ENCODE measurements at places on chromosomes 12 and 14.

DNA sequence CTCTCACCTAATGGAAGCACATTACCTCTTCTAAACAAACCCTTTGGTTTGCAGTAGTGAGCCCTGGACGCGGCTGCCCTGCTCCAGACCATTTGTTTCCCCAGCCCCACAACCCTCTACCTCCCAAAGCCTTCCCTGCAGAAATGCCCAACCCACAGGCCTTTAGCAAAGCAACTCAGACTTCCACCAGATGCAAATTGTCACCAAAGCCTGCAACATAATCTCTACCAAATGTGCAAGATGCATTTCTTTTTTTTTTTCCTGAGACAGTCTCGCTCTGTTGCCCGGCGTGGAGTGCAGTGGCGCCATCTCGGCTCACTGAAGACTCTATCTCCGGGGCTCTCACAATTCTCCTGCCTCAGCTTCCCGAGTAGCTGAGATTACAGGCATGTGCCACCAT, 56.2 kb downstream of the VWF start:
- no peak for DNase-seq

DNA sequence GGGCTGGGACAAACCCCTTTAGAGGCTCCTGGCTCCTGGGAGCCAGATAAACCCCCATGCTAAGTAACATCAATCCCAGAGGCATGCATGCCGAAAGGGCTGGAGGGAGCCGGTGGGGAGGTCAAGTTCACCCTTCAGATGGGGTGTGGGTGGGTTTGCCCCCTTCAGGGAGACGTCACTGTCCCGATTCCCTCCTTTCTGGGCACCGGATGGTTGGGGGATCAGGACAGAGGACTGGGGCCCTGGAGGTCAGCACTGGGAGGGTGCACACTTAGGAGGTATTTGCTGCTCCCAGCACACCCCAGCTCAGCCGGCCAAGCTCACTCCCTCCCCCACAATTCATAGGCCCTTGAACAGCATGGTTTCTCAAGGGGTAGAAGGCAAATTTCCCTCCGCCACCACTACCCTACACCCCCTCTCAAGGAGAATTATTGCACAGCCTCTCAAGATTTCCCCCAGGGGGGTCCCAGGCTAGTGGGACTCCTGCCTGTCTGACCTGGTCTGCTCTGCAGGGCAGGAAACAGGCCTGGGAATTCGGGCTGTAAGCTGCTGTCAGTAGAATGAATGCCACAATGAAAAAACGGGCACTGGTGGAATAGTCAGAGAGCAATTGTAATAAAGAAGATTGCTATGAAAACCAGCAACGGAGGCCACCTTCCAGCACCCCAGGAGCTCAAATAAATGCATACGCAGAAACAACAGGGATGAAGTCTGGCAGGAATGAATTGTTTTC, 63.5 kb downstream of the GALNT16 start:
- DNase-seq, result no peak

- no peak for DNase-seq
These were observed 18.5 kb downstream of the UTP20 start for GRCh38 chr12:101298426-101298825.

DNA sequence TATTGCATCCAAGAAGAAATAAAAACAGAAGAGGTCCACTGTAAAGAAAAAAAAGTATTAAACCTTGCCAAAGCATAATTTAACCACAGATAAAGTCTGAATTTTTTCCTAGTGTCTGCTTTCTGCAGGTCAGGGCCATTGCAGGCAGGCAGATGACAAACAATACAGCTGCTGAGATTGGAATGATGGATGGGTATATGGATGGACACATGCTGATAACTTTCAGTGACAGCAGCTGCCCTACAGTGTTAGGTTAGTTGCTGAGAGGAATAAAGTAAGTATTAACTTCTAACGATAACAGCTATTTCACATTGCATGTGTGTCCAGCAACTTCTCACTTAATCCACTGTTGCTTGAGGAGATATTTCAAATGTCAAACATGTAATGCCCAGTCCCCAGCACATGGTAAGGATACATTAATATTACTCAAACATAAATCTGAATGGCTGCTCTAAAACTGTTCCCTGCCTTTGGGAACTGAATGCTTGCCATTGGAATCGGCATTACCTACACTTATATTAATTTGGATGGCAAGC, 515.3 kb downstream of the RMST start:
- no peak for DNase-seq

DNA sequence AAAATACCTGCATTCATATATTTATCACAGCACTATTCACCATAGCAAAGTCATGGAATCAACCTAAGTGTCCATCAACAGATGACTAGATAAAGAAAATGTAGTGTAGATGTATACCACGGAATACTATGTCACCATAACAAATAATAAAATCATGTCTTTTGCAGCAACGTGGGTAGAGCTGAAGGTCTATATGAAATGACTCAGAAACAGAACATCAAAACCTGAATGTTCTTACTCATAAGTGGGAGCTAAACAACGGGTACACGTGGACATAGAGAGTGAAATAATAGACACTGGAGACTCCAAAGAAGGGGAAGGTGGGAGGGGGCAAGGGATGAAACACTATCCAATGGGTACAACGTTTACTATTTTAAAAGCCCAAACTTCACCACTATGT, 37.9 kb downstream of the SLC38A1 start:
- DNase-seq, result no peak

DNA sequence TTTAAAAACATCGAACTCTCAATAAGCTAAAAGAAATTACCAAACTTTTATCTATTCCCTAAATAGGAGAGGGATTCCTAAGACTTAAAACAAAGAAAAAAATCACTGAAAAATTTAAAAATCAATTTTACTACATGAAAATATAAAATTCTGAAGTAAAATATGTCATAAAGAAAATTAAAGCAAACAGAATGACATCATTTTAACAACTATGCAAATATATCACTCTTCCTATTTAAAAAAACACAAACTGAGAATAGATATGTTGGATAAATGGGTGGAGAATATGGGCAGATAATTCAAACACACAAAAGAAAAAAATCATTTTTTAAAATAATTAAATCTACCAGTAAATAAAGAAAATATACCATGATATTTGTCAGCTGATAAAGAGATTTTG, 510.0 kb downstream of the BCL11B start:
- DNase-seq, result no peak

DNA sequence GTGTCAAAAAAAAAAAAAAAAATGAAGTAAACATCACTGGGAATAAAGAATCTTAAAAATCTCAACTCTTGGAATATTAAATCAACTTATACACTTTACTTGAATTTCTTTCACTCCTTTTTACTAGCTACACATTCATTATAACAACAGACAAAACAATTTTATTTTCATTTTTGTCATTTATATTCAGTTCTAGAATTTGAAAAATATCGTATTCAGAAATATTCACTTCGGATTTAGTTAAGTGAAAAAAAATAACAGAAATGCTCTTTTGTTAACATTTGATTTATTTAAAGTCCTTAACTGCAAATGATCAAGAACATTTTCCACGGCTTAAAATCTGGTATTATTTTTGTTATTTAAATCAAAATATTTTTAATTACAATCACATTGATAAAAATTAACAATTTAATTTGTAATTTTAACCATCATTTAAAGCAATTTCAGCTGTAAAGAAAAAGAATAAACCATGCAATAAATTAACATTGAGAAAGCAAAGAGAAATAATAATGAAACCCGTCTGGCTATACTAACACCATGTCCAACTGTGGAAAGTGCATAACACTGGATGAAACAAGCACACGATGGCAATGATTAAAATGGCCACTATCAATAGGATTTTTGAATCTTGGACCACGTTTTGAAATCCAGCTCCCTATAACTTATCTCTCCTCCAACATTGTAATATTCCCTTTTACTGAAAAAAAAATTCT, 5.2 kb downstream of the FOXA1 start:
- DNase-seq, result no peak

GRCh38 chr14:73634011-73634833, 10.6 kb upstream of the DNAL1 start:
- no peak for DNase-seq

- DNase-seq, result peak; percentile 58
These were observed 75.0 kb downstream of the TGFB3 start for GRCh38 chr14:75906680-75907280.

DNA sequence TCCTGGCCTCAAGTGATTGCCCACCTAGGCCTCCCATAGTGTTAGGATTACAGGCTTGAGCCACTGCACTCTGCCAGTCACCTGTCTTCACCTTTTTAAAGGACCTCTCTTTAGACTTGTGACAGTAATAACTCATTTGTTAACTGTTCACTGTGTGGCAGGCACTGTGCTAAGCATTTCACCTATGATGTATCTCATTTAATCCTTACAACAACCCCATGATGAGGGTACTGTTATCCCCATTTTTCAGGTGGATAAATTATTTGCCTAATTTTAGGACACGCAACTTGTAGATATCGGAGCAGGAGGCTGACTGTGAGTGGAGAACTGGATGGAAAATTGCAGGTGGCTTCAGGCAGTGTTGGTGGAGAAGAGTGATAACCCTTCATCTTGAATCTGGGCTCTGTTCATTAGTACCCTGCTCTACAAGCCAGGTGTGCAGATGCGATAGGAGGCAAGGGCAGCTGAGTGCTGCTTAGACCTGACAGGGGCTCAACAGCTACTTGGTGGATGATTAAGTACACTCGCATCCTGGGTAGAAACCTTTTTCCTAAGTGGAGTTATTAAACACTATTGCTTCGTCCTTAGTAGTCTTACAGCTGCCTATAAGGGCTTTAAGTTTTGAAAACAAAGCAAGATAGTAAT, 2.7 kb downstream of the TCTN1 start:
- no peak for DNase-seq

DNA sequence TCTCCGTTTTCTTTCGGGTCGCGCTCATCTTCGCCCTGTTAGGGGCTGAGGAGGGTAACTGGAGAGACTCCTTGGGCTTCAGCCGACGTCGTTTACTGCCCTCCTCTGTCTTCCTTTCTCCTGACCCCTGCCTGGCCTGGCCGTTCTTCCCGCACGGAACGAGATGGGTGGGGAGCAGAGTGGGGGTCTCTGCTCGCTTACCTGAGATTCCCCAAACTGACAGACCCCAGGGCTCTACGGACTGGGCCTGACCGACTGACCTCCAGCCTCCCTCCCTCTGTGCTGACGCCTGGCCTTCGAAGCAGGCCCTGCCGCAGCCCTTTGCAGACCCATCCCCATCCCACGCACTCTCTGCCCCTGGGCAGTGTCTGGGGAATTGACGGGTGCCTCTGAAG, 439 bp downstream of the GOLGA5 start:
- DNase-seq, result no peak

DNA sequence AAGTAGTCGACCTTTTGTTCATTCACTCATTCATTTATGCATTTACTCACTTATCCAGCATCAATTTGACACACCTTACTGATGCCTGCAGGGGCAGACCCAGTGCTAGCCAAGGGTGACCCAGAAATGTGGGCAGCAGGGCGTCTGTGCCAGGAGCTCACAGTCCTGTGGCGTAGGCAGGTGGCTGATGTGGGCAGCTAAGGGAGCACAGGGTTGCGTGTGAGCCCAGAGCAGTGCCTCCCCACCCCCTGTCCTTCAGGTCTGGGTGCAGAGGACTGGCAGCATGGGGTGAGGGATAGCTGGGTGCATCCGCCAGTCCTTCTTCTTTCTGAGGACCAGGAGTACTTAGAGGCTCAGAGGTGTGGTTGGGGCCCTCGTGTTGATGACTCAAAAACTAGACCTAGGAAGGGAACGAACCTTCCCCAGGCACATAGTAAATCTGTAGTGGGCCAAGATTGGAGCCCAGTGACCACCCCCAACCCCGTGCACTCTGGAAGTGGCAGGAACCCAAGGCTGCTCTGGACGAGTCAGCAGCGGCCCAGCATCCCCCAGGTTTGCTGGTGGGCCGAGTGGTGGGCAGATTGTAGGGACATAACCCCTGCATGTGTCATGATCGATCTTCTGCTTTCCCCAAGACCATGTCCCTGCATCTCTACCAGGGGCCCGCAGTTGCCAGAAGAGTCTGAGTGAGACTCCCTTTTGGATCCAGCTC, 63.9 kb downstream of the BEGAIN start:
- no peak for DNase-seq

- DNase-seq, result no peak
These were observed 122.7 kb downstream of the KICS2 start for GRCh38 chr12:64099397-64099796.

GRCh38 chr12:42140901-42141300, 3.8 kb downstream of the GXYLT1 start:
- DNase-seq, result no peak

GRCh38 chr12:33052141-33053051, 155.8 kb upstream of the PKP2 start:
- no peak for DNase-seq
